NCI-H526 treated with DMSO at 0.1 percent for 48 hours (cell line): ENCODE measurements at places on chromosomes 11 and 22.
A peak's percentile ranks its signal among the peaks of the same experiment; 100 is the strongest.

- no peak for DNase-seq
These were observed 8.3 kb upstream of the POU2AF1 start for GRCh38 chr11:111387363-111387762.

DNA sequence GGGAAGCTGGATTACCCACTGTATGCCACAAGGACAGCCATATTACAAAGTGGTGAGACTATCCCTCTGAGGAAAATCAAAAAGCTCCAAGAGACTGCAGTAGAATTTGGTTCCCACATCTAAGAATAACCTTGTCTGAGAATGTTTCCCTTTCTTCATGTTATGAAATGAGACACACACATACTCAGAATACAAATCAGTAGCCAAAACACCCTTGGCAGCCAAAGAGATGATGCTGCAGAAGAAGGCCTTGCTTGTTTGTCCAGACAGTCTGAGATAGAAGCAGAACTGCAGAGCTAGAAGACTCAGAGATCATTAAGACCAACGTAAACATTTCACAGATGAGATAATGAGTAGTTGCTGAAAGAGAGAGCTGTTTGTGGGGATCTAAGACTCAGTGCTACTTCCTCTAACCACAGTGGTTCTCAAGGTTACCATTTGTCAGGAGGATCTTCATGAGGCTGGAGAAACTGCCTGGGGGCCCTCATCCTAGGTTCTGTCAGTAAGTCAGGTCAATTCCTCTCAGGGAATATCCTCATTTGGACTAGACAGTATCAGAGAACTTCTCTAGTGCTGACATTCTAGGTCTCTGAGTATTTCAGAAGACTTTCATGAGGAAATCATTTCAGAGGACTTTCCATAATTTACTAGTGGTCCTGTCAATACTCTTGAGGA is 38.9 kb downstream of the RELT start:
- DNase-seq = no peak

- no peak for DNase-seq
These were observed 54.4 kb downstream of the NARS2 start for GRCh38 chr11:78520230-78520629.

DNA sequence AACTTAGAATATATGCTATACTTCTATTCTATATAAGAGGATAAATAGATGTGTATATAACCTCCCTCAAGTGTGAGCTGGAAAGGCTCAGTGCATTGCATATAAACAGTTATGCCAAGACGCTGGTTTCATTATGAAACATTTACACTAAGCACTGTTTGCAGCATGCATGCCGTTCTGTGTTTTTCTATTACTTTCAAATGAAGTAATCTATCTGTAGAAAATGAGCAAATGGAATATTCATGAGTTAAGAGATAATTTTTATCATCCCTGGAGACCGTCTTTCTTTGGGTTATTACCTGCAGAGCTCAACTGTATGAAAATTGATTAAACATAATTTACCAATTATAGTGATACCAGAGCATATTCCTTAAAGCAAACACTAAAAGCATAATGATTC is 925.7 kb upstream of the CCDC90B start:
- peak; percentile 48 for DNase-seq

DNA sequence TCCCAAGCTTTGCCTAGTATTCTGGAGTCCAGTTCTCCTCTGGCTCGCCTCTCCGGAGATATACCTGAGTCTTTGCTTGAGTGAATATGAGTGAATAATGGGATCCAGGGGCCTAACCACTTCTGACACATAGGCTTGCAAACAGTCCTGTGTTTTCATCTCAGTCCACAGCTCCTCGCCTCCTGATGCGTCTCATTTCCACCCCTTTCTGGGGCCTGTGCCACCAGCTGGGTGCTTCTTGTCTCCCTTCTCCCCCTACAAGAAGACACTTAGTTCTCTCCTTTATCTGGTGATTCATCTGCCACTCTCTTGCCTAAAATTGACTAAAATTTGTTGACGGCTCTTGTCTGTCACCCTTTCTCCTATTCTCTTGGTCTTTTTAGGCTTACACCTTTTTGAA is 44.6 kb downstream of the SFI1 start:
- DNase-seq = no peak
